ENCODE measurements at places on chromosomes 2 and 18. TPM values are rescaled to one million over a fixed set of nuclear protein-coding genes. Genes with fewer than 3 reads are reported as not detected.

Gene RIT2
- not detected for total RNA-seq

DNA sequence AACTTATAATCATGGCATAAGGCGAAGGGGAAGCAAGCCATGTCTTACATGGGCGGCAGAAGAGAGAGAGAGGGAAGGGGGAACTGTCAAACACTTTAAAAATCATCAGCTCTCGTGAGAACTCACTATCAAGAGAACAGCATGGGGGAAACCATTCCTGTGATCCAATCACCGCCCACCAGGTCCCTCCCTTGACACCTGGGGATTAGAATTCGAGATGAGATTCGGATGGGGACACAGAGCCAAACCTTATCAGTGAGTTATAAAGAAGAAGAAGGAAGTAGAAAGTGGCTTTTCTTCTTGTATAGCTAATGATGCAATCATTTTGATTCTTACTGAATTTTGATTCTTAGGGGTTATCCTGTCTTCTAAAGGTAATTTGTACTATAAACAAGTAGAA lies 51.4 kb downstream of the SMCHD1 start:
- H3K36me3 ChIP-seq: peaks cover 41% of the 10 kb centered on the region
- no peaks in the 10 kb centered on the region for H3K27me3 ChIP-seq
- DNase-seq: no peak
- no peak overlapping the region for H3K27ac ChIP-seq
- H3K4me1 ChIP-seq: no peaks in the 10 kb centered on the region
- no peak overlapping the region for H3K4me3 ChIP-seq

- peaks cover 6% of the 10 kb centered on the region for H3K36me3 ChIP-seq
- no peaks in the 10 kb centered on the region for H3K27me3 ChIP-seq
- DNase-seq: peak; percentile 43
Observed at GRCh38 chr2:130183512-130184373, 1.7 kb downstream of the MZT2B start.

GRCh38 chr2:177636672-177637071 lies 244.1 kb downstream of the AGPS start:
- H3K27ac ChIP-seq: no peak overlapping the region
- no peaks in the 10 kb centered on the region for H3K36me3 ChIP-seq
- no peak overlapping the region for H3K4me3 ChIP-seq
- H3K4me1 ChIP-seq: peaks cover 29% of the 10 kb centered on the region
